AG10803 (cell line): ENCODE measurements at places on chromosomes 12 and 14.

GRCh38 chr14:75200451-75200850, 24.0 kb upstream of the TMED10 start:
- DNase-seq, result no peak

- no peak for DNase-seq
These were observed 52.6 kb downstream of the GALNT16 start for GRCh38 chr14:69312608-69313007.

DNA sequence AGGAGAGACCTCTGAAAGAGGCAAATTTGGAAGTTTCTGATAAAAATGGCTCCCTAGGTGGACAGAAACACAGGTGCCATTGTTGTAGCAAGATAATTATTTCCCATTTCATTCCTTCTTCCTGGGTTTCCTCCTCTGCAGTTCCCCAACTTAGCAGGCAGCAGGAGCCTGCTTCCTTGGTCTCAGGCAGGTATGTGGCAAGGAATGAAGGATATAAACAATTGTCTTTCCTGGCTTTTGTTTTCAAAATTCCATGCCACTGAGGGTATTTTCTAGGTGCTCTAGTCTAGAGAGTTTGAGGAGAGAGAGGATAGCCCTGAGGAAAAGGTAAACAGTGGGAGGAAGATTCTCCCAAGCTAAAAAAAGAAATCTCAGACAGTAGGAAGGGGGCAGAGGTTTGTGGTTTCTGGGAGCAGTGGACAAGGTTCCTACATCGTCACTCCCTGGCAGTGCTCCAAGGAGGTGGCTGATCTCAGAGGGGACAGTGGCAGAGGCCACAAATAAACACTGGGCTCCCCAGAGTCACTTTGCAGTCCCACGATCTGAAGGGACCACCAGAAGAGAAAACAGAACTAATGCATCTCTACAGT, 82.6 kb upstream of the IGF1 start:
- peak; percentile 16 for DNase-seq

- DNase-seq, result no peak
These were observed 48.8 kb upstream of the HIF1A start for GRCh38 chr14:61646366-61647116.

- no peak for DNase-seq
These were observed 42.1 kb upstream of the FZD10 start for GRCh38 chr12:130120012-130120805.

DNA sequence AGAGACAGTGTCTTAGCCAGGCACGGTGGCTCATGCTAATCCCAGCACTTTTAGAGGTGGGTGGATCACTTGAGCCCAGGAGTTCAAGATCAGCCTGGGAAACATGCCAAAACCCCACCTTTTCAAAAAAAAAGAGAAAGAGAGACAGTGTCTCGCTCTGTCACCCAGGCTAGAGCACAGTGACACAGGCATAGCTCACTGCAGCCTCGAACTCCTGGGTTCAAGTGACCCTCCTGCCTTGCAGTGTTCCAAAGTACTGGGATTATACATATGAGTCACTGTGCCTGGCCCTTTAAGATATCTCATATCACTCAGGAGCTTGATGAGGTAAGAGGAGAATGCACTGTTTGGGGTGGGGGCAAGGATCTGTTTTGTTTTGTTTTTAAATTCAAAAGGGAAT, 48.1 kb upstream of the LTBP2 start:
- DNase-seq, result no peak

GRCh38 chr14:68663385-68664076, 129.3 kb downstream of the ZFP36L1 start:
- DNase-seq, result peak; percentile 36

GRCh38 chr12:54427106-54427505, 8.0 kb upstream of the ITGA5 start:
- DNase-seq, result no peak

- no peak for DNase-seq
These were observed 139.7 kb downstream of the CNTN1 start for GRCh38 chr12:40831916-40832315.

DNA sequence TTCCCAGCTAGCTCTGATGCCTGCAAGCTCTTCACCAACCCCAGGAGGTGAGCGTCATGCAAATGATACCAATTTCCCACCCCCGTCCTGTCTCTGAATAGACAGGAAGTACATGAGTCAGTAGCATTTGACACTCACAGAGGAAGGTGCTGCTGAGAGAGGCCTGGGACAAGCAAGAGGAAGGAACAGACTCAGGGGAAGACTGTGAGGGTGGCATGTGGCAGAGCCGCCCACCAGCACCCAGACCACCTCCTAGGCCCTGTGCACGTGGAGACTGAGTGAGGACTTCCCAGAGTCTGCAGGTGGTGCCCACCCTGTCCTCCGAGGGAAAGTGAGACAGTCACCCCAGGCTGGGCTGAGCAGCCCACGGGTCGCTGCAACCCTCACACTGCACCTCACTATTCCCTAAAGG, 199.5 kb upstream of the SFSWAP start:
- peak; percentile 11 for DNase-seq

DNA sequence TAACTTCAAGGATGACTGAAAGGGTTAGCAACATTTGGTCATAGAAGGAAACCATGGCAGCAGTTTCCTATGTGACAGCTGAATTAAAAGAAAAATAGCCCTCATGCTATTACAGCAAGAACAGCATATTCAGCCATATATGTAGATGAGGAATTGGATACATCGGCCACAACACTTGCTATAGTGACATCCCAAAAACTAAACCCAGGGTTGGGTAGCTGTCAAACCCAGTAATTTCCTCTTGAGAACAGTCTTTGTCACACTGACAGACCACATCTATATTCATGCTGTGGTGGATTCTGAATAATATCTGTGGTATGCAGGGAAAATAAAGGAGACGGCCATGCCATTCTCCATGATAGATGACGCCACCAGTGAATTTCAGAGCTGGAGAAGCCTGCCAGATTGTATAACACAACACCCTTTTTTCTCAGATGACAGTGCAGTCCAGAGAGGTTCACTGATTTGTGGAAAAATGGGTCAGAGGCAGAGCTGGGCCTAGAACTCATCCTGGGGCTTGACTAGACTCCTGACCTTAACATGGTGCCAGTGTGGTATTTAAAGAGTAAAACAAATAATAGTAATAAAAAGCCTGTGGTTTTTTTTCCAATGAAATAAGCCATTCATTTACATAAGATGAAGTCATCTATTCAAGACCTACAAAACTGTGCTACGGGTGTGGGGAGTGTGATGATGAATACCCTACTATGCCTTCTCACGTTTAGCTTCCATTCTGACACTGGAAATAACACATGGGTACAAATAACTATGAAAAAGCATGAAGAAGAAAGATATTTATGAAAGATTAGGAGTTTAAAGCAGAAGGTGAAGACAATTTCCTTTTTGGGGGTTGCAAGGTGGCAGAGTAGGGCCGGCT, 32.3 kb downstream of the EFCAB11 start:
- peak; percentile 86 for DNase-seq

- peak; percentile 81 for DNase-seq
These were observed 59.9 kb downstream of the DICER1 start for GRCh38 chr14:95097385-95097784.

DNA sequence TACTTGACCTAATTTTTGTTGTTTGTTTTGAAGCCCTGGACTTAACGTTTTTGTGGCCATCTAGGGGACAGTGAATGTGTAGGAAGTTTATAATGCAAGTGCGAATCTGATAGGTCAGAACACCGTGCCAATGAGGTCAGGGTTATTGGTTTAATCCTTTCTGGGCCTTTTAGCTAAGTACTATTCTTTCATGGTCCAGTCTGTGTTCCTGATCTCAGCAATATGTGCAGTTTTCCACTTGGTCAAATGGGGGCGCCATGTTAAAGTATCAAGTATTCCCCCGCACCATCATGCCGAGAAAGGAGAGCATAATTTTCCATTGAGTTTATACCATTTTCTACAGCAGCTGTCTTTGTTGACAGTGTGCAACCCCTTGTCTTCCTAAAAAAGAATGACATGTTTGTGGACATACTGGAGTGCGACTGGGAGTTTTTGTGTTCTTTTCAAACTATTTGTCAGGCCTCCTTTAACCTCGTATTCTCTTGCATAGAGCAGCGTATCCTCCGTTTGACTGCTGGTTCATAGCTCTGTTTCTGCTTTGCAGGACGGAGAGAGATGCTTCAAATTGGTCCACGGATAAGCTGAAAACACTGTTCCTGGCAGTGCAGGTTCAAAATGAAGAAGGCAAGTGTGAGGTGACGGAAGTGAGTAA, 1.3 kb downstream of the AHSA1 start:
- DNase-seq, result peak; percentile 72

DNA sequence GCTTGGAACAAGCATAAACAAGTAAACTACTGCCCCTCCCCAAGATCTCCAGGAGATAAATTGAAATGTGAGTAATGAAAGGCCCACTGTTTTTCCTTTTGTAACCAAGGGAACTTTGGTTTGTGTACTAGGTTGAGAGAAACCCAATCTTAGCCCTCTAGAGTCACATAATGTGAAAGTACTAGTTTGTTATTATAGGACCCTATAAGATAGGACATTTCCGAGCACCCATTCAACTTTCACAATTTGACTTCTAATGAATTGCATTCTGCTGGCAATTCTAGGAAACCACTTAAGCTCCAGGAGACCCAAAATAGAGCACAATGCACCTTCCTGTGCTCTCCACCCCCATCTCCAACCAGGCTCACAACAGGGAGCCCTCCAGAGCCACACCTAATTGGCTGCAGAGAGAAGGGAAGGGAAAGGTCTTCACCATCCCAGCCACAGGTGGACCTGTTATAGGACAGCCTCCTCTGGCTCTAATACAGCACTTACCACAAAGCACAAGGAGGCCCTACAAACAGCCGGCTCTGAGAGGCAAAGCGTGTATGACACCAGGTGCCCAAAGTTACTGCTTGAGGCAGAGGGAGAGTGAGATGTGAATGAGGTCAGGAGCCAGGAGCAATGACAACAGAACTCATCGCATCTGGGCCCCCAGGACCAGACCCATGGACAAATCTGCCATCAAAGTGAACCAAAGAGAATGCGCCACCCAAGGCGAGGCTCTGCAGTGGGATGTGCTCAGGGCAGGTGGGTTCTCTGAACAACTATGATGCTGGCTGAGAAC, 163.3 kb upstream of the NTF3 start:
- no peak for DNase-seq

- DNase-seq, result no peak
These were observed 43.1 kb upstream of the OTOGL start for GRCh38 chr12:80056232-80056631.

DNA sequence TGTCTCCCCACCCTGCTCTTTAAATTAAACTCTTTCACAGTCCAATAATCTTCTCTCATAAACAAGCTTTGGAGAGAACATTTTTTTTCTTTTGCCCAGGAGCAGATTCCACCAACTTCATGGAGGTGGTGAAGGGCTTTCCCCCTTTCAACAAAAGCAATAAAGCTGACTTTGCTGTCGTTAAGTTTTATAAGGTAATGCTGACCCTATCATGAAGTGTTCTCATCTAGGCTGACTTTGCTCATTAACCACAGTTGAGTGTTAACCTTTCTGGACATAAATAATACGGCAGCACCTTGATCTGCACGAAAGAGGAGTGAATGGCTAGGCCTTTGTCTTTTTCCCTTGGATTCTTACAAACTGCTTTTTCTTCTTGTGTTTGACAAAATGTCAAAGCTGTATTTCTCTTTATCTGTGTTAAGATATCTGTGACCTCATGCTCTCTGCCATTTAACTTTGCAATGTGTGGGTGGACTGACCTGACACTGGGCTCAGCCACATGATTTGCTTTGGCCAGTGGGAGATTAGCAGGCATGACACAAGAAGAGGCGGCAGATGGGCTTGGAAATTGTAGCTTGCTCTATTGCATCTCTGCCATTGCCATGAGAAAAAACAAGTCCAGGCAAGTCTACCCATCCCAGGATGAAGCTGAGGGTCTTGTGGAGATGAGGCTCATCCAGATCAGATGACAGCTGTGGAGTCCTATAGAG, 470.9 kb upstream of the CCDC196 start:
- DNase-seq, result no peak

GRCh38 chr12:96212456-96213375, 18.5 kb downstream of the ELK3 start:
- DNase-seq, result no peak

GRCh38 chr12:7068994-7069346, 8.5 kb downstream of the C1S start:
- no peak for DNase-seq

DNA sequence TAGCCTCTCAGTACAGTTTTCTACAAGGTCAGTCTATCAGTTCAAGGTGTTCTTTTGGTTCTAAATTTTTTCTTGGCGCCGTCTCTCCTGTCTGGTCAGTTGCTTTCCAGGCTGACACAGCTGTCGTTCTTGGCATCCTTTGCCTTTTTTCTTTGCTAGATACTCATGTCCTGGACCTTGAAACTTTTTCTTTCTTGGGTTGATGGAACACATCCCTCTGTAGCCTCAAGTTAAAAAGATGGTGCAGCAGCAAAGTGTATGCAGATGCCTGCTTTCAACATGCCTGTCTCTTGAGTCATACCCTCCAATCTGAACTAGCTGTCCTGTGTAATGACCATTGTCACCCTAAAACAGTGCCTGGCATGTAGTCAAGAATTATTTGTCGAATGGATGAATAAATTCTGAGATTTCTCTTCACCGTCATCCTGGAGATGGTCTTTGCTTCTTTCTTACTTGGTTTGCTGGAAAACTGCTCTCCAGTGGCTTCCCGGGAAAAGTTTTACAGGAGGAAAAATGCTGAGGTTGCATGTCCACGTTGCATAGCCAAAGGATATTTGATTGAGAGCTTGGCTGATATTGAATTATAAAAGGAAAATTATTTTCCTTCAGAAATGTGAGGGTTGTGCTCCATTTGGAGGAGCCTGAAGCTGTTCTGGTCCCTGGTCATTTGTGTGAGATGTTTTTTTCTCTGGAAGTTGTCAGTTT, 4.6 kb downstream of the NYNRIN start:
- peak; percentile 61 for DNase-seq

GRCh38 chr14:69819607-69820006, 22.6 kb upstream of the SLC10A1 start:
- DNase-seq, result no peak

DNA sequence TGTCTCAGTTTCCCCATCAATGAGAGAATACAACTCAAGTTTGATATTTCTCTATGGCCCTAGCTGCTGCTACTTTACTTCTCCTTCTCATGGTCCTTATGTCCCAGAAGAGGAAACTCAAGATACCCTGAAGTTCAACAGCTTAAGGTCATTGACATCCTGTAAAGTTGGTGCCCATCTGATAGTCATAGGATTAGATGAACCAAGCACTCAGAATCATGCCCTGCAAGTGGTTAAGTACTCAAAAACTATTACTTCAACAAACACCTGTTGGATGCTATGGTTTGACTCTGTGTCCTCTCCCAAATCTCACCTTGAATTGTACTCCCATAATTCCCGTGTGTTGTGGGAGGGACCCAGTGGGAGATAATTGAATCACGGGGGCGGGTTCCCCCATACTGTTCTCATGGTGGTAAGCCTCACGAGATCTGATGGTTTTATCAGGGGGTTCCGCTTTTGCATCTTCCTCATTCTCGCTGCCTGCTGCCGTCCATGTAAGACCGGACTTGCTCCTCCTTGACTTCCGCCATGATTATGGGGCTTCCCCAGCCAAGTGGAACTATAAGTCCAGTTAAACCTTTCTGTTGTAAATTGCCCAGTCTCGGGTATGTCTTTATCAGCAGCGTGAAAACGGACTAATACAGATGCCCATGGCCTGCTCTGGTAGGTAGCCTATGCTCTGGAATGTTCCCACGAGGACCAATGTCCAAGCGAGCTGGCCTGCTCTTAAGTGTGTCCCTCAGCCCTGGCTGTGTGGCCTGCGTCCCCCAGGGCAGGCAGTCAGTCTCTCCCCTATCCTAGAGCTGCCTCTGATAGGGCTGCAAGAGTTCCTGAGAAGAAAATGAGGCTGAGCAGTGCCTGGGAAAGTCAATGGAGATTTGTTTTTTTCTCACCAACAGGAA, 18.1 kb downstream of the CAMKK2 start:
- no peak for DNase-seq
